A673 (cell line): ENCODE measurements at places on chromosomes 13 and 19. TPM values are rescaled to one million over a fixed set of nuclear protein-coding genes. Genes with fewer than 3 reads are reported as not detected.
A peak's percentile ranks its signal among the peaks of the same experiment; 100 is the strongest.

DNA sequence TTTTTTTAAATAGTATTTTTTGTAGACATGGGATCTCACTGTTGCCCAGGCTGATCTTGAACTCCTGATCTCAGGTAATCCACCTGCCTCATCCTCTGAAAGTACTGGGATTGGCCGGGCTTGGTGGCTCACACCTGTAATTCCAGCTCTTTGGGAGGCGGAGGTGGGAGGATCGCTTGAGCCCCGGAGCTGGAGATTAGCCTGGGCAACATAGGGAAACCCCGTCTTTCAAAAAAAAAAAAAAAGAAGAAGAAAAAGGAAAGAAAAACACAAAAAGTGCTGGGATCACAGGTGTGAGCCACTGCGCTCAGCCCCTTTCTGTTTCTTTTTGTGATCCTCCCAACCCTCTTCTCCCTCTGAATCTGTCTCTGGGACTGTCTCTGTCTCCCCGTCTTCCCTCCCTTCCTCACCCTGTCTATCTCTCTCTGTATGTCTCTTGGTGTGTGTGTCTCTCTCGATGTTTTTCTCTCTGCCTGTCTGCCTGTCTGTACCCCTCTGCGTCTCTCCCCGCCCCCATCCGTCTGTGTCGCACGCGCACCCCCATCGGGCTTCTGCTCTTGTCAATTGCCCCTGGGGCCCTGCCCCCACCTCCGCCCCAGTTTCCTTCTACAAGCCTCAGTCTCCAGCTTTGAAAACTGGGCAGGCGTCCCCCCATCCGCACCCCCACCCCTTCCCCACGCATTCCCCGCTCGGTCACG is 540 bp upstream of the ZFP36 start:
- peaks cover 49% of the 10 kb centered on the region for H3K4me1 ChIP-seq
- peaks cover 7% of the 10 kb centered on the region for H3K36me3 ChIP-seq
- DNase-seq, result peak; percentile 66
- H3K27me3 ChIP-seq, result no peaks in the 10 kb centered on the region

DNA sequence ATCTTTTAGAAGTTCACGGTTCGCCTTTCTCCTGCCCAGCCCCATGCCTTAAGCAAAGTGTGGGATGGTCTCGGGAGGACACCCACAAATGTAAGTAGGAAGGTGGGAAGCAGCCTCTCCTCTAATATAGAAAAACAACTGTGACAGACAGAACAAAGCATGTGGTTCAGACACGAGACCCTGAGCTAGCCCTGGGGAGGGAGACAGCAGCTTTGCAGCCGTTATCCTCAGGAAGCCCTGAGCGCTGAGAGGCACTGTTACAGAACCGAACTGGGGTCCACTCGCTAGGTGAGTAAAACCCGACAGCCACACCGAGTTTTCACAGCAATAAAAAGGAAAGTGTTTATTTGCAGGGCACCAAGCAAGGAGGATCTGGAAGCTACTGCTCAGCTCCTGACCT is 210.6 kb downstream of the UQCRFS1 start:
- no peaks in the 10 kb centered on the region for H3K27me3 ChIP-seq
- DNase-seq, result no peak
- H3K36me3 ChIP-seq, result no peaks in the 10 kb centered on the region
- H3K4me1 ChIP-seq, result no peaks in the 10 kb centered on the region

DNA sequence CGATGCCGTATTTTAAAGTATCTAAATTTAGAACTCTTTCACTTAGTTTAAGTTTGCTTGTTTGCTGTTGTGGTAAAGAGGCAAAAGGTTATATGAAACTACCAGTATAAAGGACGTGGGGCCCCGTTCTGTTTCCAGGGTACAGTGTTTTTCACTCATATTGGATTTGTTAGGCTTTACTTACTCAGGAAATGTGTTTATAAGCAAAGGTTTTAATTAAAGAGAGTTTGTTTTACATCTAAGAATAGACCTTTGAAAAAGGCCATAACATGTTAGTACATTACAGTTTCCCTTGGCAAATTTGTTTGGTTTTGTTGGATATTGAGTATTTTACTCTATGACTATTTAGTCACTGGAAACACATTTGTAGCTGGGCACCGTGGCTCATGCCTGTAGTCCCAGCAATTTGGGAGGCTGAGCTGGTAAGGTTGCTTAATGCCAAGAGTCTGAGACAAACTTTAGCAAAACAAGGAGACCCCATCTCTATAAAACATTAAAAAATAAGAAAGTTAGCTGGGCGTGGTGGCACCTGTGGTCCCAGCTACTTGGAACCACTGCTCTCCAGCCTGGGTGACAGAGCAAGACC is 7.1 kb downstream of the DGKH start:
- H3K4me1 ChIP-seq, result no peaks in the 10 kb centered on the region
- H3K4me3 ChIP-seq, result no peak overlapping the region
- H3K36me3 ChIP-seq, result no peaks in the 10 kb centered on the region
- H3K27me3 ChIP-seq, result no peaks in the 10 kb centered on the region
- no peak overlapping the region for H3K27ac ChIP-seq

Gene VSTM1
- total RNA-seq, result not detected in 2 replicates

- H3K36me3 ChIP-seq, result no peaks in the 10 kb centered on the region
- H3K4me3 ChIP-seq, result no peak overlapping the region
- DNase-seq, result peak; percentile 37
- no peak overlapping the region for H3K27ac ChIP-seq
- no peaks in the 10 kb centered on the region for H3K4me1 ChIP-seq
These were observed 2374.6 kb downstream of the PCDH9 start for GRCh38 chr13:64855506-64855905.

- no peaks in the 10 kb centered on the region for H3K4me1 ChIP-seq
- no peak overlapping the region for H3K27ac ChIP-seq
- H3K4me3 ChIP-seq, result no peak overlapping the region
- H3K36me3 ChIP-seq, result no peaks in the 10 kb centered on the region
- no peaks in the 10 kb centered on the region for H3K27me3 ChIP-seq
These were observed 340.4 kb upstream of the PCDH20 start for GRCh38 chr13:61756031-61756430.

DNA sequence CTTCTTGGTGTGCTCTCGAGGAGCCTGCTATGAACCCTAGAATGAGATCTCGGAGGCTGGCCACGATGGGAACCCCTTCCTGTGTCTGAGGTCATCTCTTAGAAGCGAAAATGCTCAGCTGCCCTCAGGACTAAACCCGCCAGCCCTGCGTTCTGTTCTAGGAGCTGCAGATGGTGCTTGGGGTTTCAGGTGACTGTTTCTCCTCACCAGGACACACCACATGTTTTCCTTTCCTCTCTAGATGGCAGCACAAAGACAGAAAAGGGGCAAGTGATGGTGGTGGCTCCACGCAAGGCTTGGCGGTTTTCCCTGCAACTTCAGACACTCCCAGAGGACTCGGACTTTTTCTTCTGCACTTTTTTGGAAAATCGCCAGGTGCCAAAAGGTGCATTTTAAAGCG is 60.1 kb downstream of the RNASEH2B start:
- no peak overlapping the region for H3K4me3 ChIP-seq
- H3K36me3 ChIP-seq, result no peaks in the 10 kb centered on the region
- no peak overlapping the region for H3K27ac ChIP-seq

DNA sequence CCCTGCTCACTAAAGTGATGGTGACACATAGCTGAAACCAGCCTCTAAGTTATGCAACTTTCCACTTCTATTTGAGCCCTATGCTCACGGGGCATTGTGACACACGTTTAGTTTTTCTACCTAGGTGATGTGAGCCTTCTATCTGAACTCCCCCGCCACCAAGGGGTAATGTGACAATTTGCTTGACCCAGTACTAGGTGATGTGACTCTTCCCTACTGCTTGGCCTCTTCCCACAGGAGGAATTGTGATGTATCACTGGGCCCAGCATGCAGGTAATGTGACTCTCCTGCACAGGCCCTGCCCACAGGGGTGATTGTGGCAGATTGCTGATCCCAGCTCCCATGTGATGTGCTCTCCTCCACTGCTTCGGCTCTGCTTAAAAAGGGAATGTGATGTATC is 42.7 kb upstream of the ZNF43 start:
- no peak overlapping the region for H3K27ac ChIP-seq
- no peaks in the 10 kb centered on the region for H3K36me3 ChIP-seq
- no peaks in the 10 kb centered on the region for H3K4me1 ChIP-seq
- H3K27me3 ChIP-seq, result no peaks in the 10 kb centered on the region
- H3K4me3 ChIP-seq, result no peak overlapping the region

Gene CDC42EP5
- total RNA-seq, result 111 and 119 TPM in 2 replicates

DNA sequence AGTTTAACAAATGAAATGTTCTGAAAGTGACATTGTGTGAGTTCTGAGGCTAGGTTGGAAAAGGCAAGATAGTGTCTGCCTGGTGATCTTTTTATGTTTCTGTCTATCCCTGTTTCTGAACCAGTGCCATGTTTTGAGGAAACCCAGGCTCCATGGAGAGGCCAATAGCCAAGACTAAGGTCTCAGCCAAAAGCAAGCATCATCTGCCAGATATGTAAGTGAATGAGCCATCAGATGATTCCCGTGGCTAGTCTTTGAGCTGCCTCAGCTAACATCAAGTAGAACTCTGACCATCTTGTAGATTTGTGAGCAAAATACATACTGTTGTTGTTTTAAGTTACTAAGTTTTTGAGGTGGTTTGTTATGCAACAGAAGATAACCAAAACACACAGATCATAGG is 19.6 kb upstream of the CCNA1 start:
- no peaks in the 10 kb centered on the region for H3K27me3 ChIP-seq
- H3K27ac ChIP-seq, result no peak overlapping the region
- no peaks in the 10 kb centered on the region for H3K36me3 ChIP-seq
- DNase-seq, result no peak
- H3K4me3 ChIP-seq, result no peak overlapping the region

Gene SIGLEC5
- not detected in 2 replicates for total RNA-seq

DNA sequence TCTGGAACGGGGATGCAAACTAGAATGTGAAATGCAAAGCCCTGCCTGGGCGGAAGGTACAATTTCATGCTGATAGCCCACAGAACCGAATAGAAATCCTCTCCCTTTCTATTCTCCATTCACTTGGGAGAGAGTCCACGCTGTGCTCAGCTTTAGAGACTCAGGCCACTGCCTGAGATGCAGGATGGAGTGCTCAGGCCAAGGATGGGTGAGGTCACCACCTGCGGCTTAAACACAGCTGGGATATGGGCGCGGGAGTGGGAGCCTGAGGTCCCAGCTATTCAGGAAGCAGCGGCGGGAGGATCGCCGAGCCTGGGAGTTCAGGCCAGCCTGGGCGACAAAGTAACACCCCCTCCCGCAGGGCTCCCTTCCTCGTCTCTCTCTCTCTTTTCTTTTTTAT is 446 bp upstream of the ZNF83 start:
- H3K4me3 ChIP-seq, result peak overlapping the region; percentile 58
- no peaks in the 10 kb centered on the region for H3K4me1 ChIP-seq

Gene ZNF296
- total RNA-seq, result 2.9 and 3.0 TPM in 2 replicates

Gene ZNF490
- 7.7 and 9.5 TPM in 2 replicates for total RNA-seq

DNA sequence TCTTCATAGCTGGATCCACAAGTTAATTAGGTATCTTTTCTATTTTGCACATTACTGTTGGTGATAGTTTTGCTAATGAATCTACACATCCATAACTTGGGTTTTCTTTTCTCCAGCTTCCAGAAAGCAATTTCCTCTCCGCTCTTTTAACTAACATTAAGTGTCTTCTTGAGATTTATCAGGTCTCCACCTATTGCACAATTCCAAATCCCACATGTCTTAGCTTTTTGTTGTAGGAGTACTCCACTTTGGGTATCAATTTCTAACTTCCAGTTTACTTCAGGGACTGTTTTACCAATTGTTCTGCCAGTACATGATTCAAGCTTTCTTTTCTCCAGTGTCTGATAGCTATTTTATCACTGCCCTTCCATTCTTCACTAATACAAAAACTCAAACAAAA is 129.6 kb downstream of the OLFM4 start:
- no peak overlapping the region for H3K27ac ChIP-seq
- no peak overlapping the region for H3K4me3 ChIP-seq
- DNase-seq, result no peak
- H3K36me3 ChIP-seq, result no peaks in the 10 kb centered on the region

- H3K4me3 ChIP-seq, result peak overlapping the region; percentile 81
- no peaks in the 10 kb centered on the region for H3K4me1 ChIP-seq
- no peaks in the 10 kb centered on the region for H3K36me3 ChIP-seq
- H3K27ac ChIP-seq, result peak overlapping the region; percentile 72
- no peaks in the 10 kb centered on the region for H3K27me3 ChIP-seq
- DNase-seq, result no peak
These were observed 477 bp downstream of the PIP5K1C start for GRCh38 chr19:3699741-3700241.

Gene LYPD5
- not detected in 2 replicates for total RNA-seq

Gene ZNF583
- total RNA-seq, result 4.5 and 6.3 TPM in 2 replicates

Gene TJP3
- 0.63 TPM in 1 of 2 replicates, not detected in the other for total RNA-seq

DNA sequence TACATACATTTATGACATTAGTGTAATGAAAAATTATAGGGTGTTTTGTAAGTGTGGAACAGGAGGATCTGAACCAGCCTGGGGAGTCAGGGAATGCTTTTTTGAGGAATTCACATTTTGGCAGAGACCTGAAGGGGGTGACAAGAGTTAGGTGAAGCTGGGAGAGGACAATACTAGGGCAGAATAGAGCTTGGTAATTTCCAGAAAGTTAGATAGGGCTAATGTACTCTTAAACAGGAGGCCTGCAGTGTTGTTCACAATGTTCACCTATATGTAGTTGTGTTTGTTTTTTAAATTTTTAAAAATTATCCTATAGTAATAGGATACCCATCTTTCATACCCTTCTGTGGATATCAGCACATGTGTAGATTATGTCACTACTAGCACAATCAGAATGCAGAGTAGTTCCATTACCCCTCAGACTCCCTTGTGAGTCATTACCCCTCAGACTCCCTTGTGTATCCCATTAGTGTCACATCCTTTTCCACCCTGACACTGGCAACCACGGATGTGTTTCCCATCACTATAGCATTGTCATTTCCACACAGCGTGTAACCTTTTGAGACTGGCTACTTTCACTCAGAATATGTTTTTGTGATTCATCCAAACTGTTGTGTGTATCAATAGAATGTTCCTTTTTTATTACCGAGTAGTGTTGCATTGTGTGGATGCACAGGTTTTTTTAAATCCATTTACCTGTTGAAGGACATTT is 43.1 kb downstream of the PCCA start:
- no peaks in the 10 kb centered on the region for H3K4me1 ChIP-seq
- H3K36me3 ChIP-seq, result no peaks in the 10 kb centered on the region
- peak; percentile 96 for DNase-seq
- no peak overlapping the region for H3K4me3 ChIP-seq
- H3K27ac ChIP-seq, result no peak overlapping the region

Gene MEX3D
- 60.0 and 65.4 TPM in 2 replicates for total RNA-seq

Gene ADAMTSL5
- total RNA-seq, result 0.59 and 0.86 TPM in 2 replicates

Gene CEACAM3
- total RNA-seq, result not detected in 2 replicates

Gene KLF1
- total RNA-seq, result 0.30 and 0.57 TPM in 2 replicates
